ENCODE measurements at places on chromosomes 2 and 18.

- DNase-seq = no peak
Observed at GRCh38 chr2:40955635-40956034, 503.7 kb upstream of the SLC8A1 start.

GRCh38 chr2:122883849-122884248, 1128.4 kb downstream of the TSN start:
- DNase-seq = no peak

DNA sequence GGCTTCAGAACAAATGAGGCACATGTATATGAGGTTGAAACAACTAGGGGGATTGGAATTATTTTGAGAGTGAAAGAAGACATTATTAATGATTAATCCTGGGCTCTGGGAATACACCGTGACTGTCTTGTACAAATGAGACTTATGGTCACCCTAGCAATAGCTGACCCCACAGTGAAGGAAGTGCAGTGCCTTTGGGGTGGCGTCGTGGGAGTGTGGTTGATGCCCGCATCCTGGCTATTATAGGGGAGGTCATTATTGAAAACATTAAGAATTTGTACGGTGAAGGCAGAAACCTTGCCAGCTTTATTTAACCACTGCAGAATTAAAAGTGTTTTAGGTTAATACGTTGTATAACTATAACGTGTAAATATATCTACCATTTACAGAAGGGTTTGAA, 296.7 kb downstream of the CYRIA start:
- no peak for DNase-seq

DNA sequence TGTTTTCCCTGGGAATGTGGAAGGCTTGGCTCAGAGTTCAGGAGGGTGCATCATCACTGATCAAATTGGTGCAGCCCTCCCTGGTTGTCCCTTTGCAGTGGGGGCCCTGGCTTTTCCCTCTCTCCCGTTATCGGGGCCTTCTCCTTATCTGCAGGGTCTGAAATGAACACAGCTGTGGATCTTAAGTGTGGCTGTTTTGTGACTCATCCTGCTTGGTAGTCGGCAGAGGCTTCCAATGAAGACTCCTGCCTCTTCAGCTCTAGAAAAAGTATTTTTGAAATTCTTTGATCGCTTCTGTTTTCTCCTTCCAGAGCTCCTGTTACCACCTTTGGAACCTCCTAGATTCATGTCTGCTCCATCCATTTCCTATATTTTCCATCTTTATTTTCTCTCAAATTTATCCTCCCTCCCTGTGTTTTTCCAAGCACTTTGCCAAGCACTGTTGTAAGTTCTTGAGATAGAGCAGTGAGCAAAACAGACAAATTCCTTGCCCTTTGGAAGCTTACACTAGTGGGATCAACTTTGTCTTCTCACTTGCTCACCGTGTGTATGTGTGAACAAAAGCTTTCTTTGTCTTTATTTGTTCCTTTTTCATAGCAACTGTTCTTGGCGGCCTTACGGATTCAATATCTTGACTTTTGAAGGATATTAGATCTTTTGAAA, 45.7 kb downstream of the RALB start:
- no peak for DNase-seq

DNA sequence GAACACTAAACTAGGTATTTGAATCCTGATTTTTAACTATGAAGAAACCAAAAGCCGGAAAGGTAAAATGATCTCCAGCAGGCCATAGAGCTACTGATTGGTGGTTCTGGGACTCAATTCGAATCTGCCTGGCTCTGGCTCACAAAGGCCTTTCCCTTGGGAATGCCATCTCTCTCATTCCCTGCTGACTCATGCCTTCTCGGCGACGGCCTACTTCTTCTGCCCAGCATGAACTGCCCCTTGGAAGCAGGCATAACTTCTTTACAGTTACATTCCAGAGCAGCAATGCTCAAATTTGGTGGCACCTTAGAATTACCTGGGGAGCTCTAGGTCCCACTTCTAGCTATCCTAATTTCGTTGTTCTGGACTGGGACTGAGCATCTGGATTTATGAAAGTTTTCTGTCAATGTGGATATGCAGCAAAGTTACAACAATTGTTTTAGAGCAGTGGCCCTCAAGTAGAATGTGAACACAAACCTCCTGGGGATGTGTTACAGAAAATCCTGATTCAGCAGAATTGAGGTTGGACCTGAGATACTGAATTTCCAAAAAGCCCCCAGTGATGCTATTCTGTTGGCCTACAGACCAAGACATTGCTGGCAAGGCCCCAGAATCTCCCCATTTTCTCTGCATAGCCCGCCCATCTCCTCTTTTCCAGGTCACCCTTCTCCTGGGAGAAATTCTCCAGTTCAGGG, 261.1 kb downstream of the CNTNAP5 start:
- DNase-seq = no peak

DNA sequence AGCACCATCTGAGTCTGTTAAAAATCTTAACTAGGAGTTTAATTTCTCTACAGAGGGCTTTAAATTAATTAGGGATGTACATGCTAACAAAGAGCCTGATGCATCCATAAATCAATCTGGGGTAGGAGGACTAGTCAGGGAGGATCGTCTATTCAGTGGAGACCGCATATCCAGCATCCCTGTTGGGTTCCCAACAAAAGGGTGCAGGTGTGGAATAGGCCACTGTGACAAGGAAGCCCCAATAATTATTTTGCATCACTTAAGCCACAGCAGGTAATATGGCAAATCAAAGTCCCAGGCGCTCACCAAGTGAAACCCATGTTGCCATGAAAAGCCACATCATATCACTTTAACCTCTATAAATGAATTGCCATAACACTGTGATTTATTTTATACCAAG, 392.3 kb downstream of the NCKAP5 start:
- DNase-seq = no peak

GRCh38 chr2:176125772-176126054, 3.2 kb downstream of the HOXD9 start:
- no peak for DNase-seq

- no peak for DNase-seq
Observed at GRCh38 chr2:161250864-161251436, 57.3 kb upstream of the PSMD14 start.

GRCh38 chr2:100235098-100235497, 87.2 kb downstream of the LONRF2 start:
- peak; percentile 7 for DNase-seq

DNA sequence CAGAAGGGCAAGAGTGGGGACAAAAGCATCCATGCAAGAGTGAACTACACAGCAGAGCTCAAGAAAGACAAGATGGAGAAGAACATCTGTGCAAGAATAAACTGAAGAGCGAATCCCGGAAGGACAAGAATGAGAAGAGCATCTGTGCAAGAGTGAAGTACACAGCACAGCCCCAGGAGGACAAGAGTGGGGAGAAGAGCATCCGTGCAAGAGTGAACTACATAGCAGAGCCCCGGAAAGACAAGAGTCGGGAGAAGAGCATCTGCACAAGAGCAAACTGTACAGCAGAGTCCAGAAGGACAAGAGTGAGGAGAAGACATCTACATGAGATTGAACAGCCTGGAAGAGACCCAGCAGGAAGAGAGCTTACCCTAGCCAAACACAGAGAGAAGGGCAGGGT, 284.6 kb downstream of the PIEZO2 start:
- no peak for DNase-seq

- no peak for DNase-seq
Observed at GRCh38 chr2:15041429-15041837, 408.9 kb downstream of the LRATD1 start.

DNA sequence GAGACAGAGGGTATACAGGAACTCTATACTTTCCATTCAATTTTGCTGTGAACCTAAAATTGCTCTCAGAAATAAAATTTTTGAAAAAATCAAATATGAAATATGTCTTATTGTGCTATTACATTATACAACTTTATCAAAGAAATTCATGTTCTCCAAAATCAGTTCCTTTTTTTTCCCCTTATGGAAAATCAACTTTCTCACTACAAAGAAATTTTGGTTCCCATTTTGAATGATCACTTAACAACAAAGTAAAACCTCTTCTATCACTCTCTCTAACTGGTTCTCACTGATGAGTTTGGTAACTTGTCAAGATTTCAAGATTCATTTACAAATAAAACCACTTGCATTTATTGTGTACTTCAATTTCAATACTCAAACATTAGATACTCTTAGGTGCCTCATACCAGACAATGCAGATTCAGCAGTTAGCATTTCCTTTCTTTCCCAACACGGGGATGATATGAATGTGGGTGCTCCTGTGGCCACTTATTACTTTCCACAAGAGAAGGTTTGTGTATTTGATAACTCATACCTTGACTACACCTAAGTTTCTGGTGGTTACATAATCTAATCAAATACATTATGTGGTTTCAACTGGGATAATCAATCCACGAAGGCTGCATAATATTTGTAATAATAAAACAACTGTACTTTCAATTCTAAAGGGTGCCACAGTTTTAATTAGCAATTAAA, 6.4 kb downstream of the PSME4 start:
- no peak for DNase-seq

GRCh38 chr2:55587-56448, 9.5 kb upstream of the FAM110C start:
- DNase-seq = no peak

GRCh38 chr2:175097297-175097696, 70.7 kb downstream of the ATF2 start:
- no peak for DNase-seq

DNA sequence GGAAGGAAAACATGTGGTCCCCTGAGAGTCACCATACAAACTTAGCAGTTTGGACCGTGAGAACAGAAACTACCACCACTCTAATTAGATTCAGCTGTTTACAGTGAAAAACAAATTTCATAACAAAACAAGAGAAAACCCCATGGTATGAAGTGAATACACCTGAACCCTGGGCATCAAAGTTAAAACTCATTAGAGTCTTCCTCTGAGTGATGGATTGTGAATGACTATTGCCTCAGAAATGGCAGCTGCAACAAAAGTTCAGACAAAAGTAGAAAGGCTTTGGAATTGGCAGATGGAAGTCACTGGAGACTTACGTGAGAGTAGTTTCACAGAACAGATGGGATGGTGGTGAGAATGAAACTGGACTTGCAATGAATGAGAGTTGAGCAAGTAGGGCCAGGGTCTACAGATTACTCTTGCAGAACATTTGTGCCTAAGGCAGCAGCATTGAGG, 98.0 kb downstream of the AAK1 start:
- no peak for DNase-seq

DNA sequence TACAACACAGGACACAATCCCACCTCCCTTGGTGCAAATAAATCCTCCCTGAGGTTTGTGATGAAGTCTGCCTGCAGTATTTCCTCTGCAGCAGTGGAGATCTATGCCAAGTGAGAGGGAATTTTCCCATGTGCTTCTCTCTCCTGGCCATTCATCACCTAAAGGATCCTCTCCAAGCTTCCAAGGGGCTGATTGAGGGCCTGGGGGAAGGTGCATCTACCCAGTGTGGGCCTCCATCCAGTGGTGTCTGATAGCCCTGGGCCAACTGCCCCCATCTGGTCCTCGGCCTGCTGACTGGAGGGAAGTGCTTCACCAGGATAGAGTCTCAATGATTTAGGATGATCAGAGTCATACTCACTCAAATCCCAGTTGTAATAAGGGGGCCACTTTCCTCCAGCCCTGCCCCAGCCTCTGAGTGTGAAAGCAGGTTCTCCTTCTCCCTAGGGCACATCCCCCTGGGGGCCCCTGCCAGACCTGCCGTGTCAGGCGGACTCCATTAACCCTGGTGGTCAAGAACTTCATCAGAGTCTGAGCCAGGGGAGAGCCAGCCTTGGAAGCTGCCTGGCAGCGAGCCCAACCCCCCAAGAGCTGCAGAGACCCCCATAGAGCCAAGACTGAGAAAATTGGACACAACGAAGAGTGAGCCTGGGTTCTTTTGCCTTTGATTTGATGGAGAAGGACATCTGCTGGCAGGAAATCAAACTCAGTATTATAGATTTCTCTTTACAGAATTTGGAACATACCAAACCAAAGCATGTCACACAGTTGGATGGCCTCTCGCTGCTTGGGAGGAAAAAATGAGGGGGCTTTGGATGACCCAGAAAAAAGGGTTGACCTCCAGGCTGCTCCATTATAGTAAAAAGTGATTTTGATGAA, 509.6 kb downstream of the CMPK2 start:
- DNase-seq = no peak

GRCh38 chr2:175624211-175624761, 377.8 kb downstream of the LNPK start:
- DNase-seq = no peak

DNA sequence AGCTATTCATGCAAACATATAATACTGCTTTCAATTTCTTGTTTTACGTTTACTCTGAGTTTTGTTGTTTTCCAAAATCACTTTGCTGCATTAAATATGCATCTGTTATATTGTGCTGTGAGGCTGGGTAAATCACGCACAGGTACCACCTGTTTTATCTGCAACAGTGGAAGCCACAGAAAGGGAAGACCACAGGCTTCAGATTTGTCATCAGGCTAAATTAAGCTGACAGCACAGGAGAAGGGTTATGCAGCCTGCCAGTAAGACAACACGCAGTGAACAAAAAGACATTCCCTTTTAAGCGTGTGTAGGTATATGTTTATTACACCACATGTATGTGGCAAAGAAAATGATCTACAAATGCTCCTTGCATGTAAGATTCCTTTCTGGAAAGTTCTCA, 38.2 kb downstream of the ZNF516 start:
- no peak for DNase-seq

DNA sequence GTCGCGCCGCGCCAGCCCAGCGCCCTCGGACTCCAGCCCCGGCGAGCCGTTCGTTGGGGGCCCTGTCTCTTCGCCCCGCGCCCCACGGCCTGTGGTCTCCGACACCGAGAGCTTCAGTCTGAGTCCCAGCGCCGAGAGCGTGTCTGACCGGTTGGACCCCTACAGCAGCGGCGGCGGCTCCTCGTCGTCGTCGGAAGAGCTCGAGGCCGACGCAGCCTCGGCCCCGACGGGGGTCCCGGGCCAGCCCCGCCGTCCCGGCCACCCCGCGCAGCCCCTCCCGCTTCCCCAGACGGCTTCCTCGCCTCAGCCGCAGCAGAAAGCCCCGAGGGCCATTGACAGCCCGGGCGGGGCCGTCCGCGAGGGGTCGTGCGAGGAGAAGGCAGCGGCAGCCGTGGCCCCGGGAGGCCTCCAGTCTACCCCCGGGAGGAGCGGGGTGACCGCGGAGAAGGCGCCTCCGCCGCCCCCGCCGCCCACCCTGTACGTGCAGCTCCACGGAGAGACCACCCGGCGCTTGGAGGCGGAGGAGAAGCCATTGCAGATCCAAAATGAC, 1.4 kb downstream of the PHLPP1 start:
- DNase-seq = peak; percentile 18

GRCh38 chr2:167054881-167055280, 166.6 kb downstream of the XIRP2 start:
- DNase-seq = no peak

- DNase-seq = no peak
Observed at GRCh38 chr2:185145316-185146121, 547.2 kb downstream of the ZNF804A start.
